Activated effector memory CD4-positive, alpha-beta T cell treated with Interleukin-2 at 50 U/mL for 16 hours (primary cell): ENCODE measurements at places on chromosomes 6 and 20.

DNA sequence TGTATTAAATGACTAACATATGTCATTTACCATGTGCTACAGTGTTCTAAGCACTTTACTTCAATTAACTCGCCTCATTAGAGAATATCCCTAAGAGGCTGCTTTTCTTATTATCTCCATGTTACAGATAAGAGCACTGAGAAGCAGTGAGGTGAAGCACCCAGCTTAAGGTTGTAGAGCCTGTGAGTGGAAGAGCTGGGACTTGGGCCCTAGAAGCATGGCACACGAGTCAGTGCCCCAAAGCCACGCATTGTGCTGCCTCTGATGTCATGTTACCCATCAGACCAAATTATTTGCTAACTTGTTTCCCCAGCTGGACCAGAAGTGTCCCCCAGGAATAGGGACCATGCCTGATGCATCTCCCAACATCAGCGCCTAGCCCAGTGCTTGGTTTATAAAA is 34.1 kb downstream of the POFUT1 start:
- DNase-seq, result no peak

GRCh38 chr20:49478754-49479689 is 3.4 kb downstream of the KCNB1 start:
- DNase-seq, result no peak

DNA sequence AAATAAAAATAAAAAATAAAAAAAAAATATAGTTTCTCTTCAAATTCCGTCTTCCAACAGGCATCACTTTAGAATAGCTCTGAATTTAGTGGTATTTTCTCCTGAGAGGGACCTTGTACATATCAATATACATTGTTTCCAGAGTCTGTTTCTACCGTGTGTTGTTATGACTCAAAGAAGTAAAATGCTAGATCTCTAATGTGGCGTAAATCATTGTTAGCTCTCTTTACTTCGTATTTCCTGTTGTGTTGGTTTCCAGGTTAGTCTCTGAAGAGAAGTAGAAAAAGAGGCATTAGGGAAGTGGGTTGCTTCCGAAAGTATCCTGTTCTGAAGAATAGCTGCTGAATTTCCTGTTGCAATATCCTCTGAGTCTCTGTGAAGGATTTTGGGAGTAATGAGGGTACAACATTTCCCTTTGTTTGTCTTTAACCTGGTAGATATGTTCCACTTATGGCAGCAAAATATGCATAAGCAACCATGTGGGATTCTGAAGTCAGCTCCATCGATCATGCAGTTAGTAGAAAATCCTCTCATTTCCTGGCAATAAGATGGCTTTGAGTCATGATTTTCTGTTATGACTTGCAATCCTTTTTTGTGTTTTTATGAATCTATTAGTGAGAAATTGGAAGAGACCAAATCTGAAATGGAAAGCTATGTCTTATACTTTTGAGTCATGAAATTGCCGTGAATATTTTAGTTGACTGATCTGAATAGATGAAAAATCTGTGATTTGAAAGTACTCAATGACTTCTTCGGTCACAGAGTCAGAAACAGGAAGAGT is 42.0 kb upstream of the MCHR2 start:
- no peak for DNase-seq

DNA sequence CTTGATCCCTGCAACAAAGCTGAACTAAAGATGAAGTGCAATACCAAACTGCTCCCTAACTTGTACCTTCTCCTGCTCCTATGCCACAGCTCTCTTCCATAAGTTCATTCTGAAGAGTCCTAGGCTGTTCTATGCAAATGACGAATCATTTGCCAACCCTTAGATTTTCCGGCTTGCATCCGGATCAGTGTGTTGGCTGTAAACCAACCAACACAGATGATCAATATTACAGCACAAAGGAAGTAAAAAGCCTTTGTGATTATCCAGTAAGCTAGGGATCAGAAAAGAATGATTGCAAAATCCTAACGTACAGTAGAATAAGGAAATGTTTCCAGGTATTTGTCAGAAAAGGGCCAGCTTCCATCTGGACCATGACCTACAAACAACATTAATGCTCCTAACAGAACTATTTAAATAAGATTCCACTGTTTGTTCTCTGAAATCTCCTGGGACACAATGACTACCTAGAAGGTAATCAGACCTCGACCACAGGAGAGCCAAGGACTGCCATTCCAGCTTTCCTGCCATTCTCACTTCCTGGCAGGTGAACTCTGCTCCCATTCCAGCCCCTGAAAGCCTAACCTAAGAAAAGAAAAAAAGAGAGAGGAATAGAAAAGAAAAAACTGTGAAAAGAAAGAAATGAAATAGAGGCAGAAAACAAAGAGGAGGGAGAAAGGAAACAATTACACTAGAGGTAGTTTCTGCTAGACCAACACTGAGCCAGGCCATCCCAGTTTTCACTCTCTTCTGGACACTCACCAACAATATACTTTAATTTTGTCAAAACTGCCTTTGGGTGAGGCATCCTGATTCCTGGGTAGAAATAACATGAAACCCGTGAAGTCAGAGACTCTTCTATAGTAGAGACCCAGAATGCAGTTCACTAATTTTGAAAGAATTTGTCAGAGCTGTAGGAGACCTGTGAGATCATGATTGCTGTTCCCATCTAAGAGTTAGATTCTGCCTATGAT is 19.7 kb downstream of the GMDS start:
- no peak for DNase-seq

- DNase-seq, result no peak
Measured at GRCh38 chr6:112600168-112600567, 253.0 kb downstream of the RFPL4B start.

GRCh38 chr20:460707-461106 is 1.6 kb downstream of the TBC1D20 start:
- no peak for DNase-seq

GRCh38 chr6:33424855-33425667 is 5.2 kb downstream of the SYNGAP1 start:
- DNase-seq, result no peak

GRCh38 chr6:169326067-169326799 is 72.6 kb upstream of the THBS2 start:
- no peak for DNase-seq

DNA sequence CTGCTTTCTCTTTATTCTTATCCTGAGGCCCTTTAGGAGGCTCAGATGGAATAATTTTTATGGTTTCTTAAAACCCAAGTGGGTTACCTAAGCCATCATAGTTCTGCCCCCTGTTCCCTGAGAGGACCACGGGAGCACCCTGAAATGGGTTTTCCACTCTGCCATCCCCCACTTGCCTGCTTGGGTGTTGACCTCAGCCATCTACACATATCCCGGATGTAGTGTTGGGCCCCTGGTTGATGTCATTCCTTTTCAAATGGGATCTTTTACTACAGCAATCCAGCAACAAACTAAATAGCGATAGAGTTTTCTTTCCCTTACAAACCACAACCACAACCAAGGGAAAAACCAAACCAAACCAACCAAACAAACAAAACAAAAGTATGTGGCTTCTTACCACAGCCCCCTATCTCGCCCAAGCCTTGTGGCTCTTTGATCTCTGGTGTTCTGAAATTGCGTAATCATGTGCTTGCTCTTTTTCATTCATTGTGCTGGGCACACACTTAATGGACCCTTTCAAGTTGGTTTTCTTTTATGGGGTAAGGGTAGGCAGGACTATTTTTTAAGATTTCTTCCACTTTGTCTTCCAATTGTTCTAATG is 154.9 kb downstream of the ESR1 start:
- DNase-seq, result no peak

GRCh38 chr6:149860834-149861602 is 3.1 kb downstream of the LRP11 start:
- no peak for DNase-seq

- DNase-seq, result no peak
Measured at GRCh38 chr6:19841181-19841580, 4.0 kb downstream of the ID4 start.

DNA sequence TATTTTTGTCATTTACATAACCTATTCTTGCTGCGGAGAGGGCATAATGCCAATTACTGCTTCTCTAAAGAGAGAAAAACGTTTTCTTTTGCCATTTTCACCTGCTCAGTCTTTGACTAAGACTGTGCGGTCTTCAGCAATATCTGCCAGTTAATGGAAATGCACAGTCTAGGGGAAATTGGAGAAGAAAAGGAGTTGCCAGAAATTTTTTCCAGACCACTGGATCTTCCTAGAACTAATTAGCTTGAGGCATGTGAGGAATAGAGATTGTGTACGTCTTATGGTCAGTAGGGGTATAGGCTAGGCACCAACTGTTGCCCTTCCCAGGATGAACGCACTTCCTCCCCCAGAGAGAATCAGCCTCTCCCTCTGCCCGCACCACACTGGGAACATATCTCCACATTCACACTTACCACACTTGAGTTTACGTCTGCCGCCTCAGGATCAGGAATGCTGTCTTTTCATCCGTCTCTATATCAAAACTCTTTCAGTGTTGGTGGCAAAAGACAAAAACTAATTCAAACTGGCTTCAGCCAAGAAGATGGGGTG is 67.9 kb upstream of the E2F3 start:
- DNase-seq, result no peak

GRCh38 chr6:49454787-49455709 is 8.0 kb downstream of the MMUT start:
- DNase-seq, result no peak

DNA sequence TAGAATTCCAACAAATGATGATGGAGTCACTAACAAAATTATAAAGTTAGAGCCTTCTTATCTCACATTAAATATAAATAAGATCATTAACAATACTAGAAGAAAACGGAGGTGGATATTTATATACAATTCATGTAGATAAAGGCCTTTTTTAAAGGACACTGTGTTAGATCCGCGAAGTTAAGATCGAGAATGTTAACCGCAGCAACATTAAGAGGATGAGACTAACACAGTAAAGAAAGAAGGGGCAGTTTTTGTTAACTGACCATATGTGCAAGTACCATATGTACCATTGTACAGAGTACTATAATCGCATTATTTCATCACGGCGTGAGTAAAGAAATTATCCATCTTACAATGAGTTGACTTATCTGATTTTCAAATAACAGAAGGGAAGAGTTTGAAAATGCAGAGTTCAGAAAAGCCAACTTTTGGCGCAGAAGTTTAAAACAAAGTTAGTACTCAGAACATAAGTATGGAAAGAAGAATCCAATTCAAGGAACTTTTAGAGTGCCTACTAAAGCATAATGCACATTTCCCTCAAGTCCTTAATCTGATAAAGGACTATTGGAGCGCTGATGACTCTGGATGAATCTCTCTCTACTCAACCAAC is 1.4 kb downstream of the FBXL4 start:
- DNase-seq, result no peak

GRCh38 chr20:15902493-15902892 is 670.8 kb downstream of the KIF16B start:
- DNase-seq, result no peak

DNA sequence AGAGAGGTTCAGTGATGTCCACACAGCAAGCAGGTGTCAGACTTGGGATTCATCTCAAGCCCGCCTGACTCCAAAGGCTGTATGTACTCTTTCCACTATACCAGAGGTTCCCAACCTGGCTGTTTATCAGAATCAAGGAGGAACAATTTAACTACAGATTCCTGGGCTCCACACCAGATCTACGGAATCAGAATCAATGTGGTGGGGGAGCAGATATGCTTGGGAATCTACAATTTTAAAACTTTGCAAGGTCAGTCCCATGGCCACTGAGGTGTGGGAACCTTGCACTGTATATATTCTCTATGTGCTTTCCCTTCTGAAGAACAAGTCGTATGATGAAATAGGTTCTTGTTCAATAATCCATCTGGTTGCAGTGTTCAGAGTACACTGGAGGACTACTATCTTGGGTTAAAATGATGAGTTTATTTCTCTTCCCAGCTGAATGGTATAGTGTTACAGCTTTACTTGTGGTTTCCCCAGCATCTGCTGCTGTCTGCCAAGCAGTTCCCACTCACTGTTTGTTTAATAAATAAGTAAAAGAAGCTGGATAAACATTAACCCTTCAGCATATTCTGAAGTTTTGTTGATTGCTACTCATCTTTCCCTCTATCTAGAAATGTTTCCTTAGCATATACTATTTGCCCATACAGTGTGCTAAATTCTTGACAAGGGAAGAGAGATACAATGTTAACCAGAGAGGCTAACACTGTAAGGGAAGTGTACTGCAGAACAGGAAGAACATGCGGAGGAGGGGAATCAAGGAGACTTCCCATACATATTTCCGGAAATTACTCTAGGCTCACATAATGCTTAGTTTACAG is 9.9 kb downstream of the TTI1 start:
- no peak for DNase-seq

GRCh38 chr6:107102414-107102805 is 12.9 kb downstream of the BEND3 start:
- no peak for DNase-seq

GRCh38 chr6:25652007-25652515 is at the start of gene SCGN:
SCGN (plus strand) TSS chr6:25652215; CDS start chr6:25652404, 189 bp downstream.
- DNase-seq, result no peak

DNA sequence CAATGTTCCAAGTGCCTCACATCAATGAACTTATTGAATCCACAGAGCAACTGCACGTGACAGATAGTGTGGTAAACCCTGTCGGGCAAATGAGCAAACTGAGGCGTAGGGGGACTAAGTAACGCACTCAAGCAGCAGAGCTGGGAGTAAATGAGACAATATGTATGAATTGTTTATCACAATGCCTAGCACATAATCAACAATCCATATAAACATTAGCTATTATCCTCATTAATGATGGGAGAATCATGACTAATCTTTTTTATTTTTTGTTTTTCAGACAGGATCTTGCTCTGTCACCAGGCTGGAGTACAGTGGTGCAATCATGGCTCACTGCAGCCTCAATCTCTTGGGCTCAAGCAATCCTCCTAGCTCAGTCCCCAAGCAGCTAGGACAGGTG is 43.9 kb upstream of the B4GALT5 start:
- no peak for DNase-seq

GRCh38 chr6:34138191-34138590 is 7.7 kb downstream of the GRM4 start:
- DNase-seq, result no peak

DNA sequence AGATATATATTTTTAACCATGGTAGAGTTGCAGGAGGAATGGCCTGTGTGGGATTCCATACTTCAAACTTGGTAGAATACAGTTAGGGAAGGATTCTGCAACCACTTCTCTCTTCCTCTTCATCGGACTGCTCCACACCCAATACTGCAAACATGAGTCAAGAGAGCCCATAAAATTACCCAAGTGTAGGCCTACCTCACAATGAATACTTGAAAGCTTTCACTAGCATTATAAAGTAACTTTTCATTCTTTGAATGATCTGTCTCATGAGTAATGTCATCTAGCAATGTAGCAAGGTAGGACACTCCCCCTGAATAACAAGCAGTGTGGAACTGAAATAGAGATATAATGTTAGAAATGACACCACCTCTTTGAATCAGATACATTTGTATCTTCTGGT is 79.4 kb downstream of the FOXC1 start:
- DNase-seq, result no peak
